ENCODE measurements at places on chromosomes 16 and 17.

GRCh38 chr16:16021646-16021987, 72.2 kb downstream of the ABCC1 start:
- DNase-seq = no peak

DNA sequence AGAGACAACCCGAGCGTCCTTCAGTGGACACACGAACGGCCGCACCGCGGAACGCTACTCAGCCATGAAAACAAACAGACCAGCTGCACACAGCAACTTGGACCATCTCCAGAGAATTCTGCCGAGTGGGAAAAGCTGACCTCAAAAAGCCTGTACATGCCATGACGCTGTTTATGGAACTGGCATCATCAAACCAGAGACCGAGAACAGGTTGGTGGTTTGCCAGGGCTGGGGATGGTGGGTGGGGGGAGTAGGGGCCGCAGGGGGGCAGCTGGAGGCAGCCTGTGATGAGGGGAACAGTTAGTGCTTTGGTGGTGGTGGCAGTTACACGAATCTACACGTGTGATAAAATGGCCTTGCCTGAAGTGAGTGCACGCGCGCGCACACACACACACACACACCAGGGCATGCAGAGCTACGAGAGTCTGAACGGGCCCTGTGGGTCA, 169.8 kb downstream of the LAT start:
- DNase-seq = no peak

- no peak for DNase-seq
These were observed 2292.0 kb downstream of the TP53TG3F start for GRCh38 chr16:35751191-35751941.

DNA sequence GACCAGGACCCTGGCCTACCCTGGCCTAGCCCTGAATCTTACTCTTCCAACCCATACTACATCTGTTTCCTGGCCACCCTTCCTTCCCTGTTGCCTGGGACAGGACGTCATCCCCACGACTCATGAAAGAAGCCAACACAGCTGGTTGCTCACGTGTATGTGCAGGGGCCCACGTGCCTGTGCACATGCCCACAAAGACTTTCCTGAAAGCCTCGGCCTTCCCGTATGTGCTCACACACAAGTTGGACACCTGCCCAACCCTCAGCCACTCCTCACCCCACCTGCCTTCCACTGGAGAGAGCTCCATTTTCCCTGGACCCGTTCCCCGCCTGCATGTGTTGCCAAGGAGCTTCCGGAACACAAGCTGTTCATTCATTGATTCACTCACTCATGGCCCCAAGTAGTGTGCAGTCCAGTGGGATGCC, 7.0 kb downstream of the PLXDC1 start:
- no peak for DNase-seq

- DNase-seq = no peak
These were observed 275.5 kb upstream of the N4BP1 start for GRCh38 chr16:48885471-48885870.

GRCh38 chr16:3986235-3986544, 105.7 kb upstream of the CREBBP start:
- no peak for DNase-seq

- DNase-seq = no peak
These were observed 318.8 kb downstream of the CDH13 start for GRCh38 chr16:82945420-82946101.

- DNase-seq = no peak
These were observed at the start of gene ARHGAP23 for GRCh38 chr17:38428112-38428642. Gene ARHGAP23, plus strand, starts transcription at chr17:38428464. Its CDS starts 22 bp downstream, at chr17:38428486.

DNA sequence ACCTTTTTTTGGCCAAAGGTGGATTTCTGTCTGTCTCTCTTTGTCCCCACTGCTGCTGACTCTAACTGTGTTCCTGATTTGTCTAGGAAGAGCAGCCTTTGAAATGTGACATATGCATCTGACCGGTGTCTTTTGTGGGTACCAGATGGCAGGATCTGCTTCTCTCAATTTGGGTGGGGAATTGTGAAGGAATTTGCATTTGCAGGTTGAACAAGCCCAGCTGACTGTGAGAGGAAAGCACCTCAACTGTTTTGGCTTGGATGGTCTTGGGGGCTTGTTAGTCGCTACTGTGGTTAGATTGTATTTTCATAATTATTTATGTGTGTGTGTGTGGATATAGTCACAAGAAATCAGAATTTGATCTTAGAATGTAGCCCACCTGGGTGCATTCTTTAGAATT, 37.7 kb upstream of the LCMT1 start:
- no peak for DNase-seq

DNA sequence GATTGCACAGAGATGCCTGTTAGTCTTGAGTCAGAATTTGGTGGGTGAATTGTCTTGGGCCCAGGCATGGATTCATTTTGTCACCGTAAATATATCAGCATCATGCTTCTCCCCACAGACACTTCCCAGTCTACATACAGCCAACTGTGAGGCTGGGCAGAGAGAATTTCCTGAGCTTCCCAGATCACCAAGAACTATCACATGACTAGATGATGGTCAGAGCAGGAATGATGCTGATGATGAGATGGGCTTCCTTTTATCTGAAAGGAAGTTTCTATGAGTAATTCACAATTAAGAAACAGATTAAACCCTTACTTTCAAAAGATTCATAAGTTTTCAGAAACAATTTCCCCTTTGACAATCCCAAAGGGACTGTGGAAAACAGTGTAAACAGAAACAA, 323 bp upstream of the KRTAP9-9 start:
- DNase-seq = no peak

GRCh38 chr17:66466840-66467367, 164.5 kb downstream of the PRKCA start:
- DNase-seq = peak; percentile 60

DNA sequence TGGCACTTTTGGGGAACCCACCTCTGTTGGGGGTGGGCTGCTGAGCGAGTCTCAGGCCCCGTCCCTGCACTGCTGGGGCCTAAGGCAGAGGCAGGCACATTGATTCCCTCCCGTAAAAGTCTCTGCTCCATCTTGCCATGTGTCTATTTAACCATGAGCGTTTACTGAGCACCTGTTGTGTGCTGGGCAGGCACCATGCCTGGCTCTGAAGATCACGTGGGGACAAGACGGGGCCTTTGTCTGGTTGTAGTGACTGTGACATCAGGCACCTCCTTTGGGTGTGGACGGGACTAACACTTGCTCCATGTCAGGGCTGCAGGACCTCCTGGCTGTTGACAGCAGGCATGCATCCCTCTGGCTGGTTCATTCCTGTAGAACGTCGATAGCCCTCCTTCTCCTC, 204.7 kb upstream of the CIBAR2 start:
- no peak for DNase-seq

DNA sequence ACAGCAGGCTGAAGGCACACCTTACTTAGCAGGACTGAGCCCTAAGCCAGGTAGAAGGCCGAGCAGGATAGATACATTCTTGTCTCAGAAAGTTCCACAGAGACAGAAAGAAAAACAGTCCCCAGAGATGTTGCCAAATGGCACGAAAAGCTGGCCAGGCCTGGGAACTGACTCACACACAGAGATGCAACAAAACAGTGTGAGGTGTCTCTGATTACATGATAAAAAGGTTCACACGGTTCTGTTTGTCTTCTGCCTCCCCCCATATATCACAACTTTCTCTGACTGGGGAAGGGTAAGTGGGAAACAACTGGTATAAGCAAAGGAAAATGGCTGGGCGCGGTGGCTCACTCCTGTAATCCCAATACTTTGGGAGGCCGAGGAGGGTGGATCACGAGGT, 1.7 kb downstream of the WBP2 start:
- no peak for DNase-seq

- DNase-seq = peak; percentile 17
These were observed 26.6 kb downstream of the MRC2 start for GRCh38 chr17:62653826-62654761.

DNA sequence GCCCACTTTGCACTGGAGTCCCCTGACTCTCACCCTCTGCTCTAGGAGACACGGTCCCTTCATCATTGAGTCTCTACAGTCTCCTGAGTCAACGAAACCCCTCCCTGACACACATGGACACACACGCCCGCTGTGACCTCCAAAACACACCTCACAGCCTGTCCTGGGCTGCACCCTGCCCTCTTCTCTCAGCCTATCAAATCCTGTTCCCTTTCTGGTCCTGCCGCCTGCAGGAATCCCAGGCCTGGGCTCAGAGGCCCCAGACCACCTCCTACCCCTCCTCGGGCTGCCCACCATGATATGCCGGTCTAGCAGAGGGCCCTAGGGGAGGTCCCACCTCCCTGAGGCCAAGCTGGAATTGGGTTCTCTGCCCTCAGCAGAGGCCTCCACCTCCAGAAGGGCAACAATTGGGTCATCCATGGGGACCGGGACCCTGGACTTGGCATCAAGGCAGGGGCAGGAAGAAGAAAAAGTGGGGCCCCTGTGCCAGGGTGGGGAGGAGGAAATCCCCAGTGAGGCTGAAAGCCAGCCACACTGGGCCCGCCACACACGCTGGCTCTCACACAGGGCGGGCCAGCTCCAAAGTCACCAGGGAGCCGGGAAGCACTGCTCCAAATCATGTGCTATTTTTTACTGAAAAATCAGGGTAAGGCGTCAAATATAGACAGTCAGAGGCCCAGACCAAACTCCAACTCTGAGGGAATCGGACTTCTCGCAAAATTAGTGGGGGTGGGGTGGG, 3.4 kb downstream of the PPP1R9B start:
- no peak for DNase-seq

GRCh38 chr17:1229900-1230501, 40.2 kb upstream of the BHLHA9 start:
- no peak for DNase-seq

DNA sequence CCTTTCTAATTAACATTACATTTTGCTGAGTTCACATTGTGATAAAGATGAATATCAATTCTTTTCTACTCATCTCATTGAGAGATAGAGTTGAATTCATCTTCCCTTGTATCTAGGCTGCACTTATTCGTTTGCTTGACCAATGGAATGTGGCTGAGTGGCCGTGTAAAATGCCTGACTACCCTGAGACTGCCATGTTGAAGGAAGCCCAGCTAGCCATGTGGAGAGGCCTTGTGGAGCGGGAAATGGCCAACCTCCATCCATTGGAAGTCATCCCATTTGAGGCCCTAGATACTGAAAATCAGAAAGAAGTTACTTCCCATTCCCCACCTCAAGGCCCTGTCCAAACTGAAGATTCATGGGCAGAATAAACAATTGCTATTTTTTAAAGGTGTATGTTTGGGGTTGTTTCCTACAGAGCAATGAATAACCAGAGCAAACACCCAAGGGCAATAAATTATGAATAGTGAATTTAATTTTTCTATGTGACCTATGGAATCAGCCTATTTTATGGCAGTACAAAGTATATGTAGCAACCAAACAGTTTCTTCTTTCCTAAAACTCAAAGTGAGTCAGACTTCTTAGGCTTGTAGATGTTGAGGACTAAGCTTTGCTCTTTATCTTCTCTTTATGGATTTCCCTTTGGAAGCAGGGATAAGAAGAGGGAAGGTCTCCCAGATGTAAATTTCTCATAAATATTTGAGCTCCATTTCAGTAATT, 545.1 kb downstream of the MAF start:
- DNase-seq = no peak

DNA sequence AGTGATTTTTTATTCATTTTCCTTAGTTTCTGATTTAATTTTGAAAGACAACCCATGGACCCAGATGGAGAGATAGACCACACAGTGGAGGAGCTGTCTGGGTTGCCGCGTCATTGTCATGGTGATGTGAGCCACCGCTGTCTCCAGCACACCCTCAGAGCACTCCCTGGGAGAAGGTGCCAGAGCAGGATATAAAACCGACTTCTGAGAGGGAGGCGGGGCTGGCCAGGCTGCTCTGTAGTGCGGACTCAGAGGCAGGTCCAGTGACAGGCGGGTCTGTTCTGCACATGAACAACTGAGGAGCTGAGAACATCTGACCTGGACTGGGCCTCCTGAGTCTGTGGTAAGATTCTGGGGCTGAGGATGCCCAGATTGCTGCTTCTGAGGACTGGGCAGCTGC, 216.3 kb upstream of the NLRP1 start:
- no peak for DNase-seq

- DNase-seq = no peak
These were observed 32.9 kb downstream of the SNX29 start for GRCh38 chr16:12009462-12009861.

GRCh38 chr16:4525069-4525468, 13.5 kb downstream of the CDIP1 start:
- DNase-seq = no peak

DNA sequence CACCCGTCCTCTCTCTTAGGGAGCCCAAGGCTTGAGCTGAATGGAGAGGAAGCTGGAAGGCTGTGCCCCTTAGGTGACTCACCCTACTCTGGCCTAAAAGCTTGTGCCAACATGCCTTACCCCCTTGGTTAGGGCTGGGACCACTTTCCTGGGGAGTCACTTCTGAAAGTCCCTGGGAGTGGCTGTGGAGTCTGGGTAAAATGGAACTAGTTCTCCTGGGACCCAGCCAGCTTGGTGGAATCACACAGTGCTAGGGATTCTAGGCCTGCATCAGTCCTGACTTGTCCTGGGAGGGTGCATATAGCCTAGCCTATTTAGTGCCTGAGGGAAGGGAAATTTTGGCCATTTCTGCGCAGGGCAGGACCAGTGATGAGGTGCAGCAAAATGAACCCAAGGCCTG, 10.5 kb downstream of the MMP28 start:
- no peak for DNase-seq

GRCh38 chr16:14232106-14232864, 161.2 kb downstream of the MRTFB start:
- no peak for DNase-seq

DNA sequence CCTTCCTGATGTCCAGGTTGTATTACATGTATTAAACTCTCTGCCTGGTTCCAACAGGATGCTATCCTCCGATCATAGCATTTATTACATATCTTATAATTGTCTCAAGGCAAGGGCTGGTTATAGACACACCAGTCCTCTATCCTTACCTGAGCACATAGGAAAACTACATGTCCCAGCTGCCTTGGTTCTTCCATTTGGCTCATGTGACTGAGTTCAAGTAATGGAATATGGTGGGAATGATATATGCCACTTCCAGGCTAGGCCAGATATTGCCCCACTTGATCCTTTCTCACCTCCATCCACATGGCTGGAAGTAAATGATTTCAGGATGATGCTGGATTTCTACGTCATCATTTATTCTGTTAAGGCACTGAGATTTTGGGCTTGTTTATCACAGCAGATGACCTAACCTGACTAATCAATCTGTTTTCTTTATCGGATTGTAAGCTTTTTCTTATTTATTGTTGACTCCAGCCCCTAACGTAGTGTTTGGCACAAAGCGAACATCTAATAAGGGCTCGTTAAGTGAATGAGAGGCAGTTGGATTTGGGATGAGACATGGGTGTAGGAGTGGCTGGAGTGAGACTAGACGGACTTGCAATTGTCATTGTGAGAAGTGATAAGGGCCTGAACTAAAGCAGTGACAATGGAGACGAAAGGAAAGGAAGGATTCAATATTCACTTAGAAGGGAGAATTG, 8.2 kb upstream of the SHISA9 start:
- DNase-seq = no peak

All from stimulated activated CD8-positive, alpha-beta memory T cell treated with anti-CD3 and anti-CD28 coated beads, Interleukin-15, amount 100 ng/mL, for 48 hours (primary cell).